K562 (cell line): ENCODE measurements at places on chromosomes 11 and 22.

GRCh38 chr11:87300640-87301380 lies 263.1 kb downstream of the TMEM135 start:
- DNase-seq = no peak

GRCh38 chr11:28526406-28526751 lies 418.2 kb downstream of the METTL15 start:
- no peak for DNase-seq

DNA sequence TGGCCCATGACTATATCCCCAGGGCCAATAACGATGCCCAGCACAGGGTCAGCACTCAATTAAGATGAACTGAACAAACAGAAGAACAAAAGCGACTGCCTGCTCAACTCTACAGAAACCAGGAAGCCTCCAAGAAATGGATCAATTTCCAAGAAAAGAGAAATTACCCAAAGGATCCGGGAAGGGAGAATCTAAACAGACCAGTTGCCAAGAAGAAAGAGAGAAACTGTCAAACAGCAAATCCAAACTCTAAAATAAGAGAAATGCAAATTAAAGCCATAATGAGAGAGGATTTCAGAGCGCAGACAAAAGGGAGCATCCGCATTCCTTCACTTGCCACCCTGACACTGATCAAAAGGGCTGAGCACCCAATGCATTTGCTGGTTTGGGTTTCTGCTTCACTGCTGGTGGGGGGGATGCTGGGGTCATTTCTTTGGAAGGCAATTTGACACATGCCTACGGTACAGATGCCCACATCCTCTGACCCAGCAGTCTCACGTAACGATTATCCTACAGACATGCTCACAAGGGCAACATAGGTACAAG lies 37.7 kb upstream of the RFPL3 start:
- no peak for DNase-seq

- no peak for DNase-seq
These were observed 62.1 kb downstream of the ADAMTS15 start for GRCh38 chr11:130510407-130511006.

GRCh38 chr11:44286268-44286880 lies 23.6 kb downstream of the ALX4 start:
- DNase-seq = peak; percentile 86

DNA sequence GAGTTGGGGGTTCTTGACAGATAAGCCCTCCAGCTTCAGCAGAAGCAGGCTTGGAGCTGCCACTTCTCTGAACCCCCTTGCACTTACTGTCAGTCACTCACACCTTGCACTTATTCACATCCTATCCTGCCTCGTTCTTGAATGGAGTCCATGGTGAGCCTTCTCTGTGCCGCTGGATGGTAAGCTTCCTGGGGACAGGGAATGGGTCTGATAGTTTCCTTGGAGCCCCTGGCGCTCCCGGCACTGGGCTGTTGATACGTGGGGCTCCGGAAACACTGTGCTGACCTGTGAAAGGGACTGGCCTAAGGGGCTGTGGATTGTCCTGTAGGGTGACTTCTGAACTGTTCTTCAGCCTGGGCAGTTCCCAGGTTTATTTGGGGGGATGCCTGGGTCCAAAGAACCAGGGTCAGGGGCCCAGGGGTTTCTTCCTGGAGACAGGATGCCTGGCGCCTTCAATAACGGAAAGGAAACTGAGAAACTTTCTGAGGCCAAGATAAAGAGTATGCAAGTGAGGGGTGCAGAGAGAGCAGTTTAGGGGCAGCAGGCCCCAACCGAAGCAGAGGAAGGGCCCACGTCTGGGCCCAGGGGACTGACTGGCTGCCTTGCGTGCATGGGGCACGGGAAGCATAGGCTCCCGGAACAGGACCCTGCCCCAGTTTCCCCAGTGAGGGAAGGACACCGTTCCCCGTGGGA lies 709 bp upstream of the ST3GAL4 start:
- DNase-seq = peak; percentile 55

DNA sequence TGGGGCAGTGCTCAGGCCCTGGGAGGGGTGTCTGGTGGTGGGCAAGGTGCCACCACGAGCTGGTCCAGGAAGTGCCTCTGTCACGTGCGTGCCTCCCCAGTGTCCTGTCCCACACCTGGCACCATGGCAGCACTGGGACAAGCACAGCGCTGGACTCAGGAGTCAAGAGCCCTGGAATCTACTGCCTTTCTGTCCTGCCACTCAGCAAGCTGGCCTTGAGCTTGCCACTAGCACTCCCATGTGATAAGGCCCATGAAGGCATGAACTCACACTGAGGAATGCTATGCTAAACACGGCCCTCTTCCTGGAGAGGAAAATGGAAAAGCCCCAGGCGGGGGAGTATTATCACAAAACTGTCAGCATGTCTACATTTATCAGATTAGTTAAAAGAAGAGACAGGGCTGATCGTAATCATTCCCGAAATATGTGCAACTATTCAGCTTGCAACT lies 50.7 kb upstream of the SLC35C1 start:
- DNase-seq = no peak

DNA sequence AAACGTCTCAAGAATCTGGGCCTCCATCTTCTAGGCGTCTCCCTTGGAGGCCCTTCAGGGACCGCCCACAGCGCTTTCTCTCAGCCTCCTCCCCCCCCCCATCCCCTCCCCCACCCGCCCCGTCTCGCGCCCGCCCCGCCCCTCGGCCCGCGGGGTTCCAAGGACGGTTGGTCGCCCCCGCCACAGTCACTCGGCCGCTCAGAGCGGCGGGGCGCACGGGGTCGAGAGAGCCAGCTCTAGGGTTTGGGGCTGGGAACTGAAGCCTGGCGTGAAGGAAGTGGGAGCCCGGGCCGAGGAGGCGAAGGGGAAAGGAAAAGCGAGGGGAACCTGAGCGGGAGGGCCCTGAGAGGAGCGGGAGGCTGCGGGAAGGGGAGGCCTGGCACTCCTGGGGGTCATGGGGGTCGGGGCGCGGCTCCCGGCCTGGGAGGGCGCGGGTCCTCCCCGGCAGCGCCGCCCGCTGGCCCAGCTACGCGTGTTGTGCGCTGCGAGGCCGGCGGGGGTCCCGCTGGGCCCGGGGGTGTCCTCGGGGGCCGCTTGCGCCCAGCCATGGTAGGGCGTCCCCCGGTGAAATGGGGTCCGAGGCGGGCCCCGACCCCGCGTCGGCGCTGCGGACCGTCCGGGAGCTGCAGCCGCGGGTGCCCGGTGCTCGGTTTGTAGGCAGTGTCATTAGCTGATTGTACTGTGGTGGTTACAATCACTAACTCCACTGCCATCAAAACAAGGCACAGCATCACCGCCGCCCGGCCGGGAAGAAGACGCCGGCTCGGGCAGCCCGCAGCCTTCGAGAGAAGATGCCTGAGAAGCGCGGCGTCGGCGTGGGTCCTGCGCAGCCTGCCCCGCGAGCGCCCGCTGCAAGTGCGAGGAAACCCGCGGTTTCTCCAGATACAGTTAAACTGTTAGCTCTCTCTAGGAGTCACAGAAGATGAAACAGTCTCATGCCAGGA lies at the start of gene BTG4:
Gene BTG4, minus strand, starts transcription at position 91 of the 944 bp plus-strand sequence. CDS start 13,610 bp downstream, outside the sequence.
- DNase-seq = peak; percentile 32

GRCh38 chr22:19527861-19528417 lies 3.7 kb upstream of the CLDN5 start:
- DNase-seq = no peak

DNA sequence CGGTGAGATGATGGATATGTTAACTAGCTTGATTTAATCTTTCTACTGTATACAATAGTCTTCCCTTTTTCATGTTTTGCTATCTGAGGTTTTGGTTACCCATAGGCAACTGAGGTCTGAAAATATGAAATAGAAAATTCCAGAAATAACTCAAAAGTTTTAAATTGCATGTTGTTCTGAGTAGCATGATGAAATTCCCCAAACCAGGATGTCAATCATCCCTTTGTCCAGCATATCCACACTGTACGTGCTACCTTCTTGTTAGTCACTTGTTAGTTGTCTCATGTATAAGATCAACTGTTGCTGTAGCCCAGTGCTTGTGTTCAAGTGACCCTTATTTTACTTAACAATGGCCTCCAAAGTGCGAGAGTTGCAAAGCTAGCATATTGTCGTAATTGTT lies 21.2 kb upstream of the OR10W1 start:
- DNase-seq = no peak

DNA sequence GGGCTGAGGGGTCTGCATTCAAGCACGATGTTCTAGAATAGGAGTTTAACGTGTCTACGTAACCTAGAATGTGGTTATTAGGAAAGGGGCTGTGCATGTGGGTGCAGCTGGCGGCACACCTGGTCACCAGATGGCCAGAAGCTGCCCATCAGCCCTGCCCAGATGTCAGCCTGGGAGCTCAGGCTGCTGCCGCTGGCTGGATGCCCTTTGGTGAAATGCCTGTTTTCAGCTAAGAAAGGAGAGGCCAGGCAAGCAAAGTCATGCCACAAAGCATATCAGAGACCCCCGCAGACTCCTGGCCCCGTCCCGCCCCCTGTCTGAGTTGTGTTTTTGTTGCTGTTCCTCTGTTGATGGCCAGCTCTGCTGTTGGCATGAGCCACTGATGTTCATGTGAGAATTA lies 11.3 kb upstream of the ADORA2A start:
- no peak for DNase-seq

GRCh38 chr11:74739546-74740270 lies 8.5 kb upstream of the CHRDL2 start:
- peak; percentile 78 for DNase-seq

- no peak for DNase-seq
These were observed 75.8 kb downstream of the CD44 start for GRCh38 chr11:35214792-35215193.

GRCh38 chr11:2747248-2748027 lies 47.6 kb upstream of the KCNQ1OT1 start:
- DNase-seq = peak; percentile 67
